Posterior cingulate gyrus (tissue), 11 donors: ENCODE measurements at places on chromosomes 12 and 14.

DNA sequence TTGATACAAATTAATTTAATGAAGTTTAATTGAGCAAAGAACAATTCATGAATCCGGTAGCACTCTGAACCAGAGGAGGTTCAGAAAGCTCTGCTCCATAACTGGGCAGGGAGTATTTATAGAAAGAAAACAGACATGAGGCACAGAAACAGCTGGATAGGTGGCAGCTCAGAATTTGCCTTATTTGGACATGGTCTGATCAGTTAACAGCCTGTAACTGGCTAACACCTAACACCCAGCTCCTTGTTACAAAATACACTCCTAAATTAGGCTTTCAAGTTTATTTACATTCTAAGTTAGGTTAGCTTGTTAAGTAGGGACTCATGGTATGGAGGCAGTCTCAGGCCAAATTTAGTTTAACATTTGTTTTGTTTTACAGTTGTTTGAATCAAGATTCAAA is 67.8 kb upstream of the TMCC3 start:
- no peak for DNase-seq

- peak; percentile 57 for DNase-seq
These were observed 3.8 kb upstream of the SMARCC2 start for GRCh38 chr12:56193025-56193578.

- no peak for DNase-seq
These were observed 11.3 kb downstream of the ACACB start for GRCh38 chr12:109127533-109128242.

- DNase-seq: no peak
These were observed 126.0 kb downstream of the ZFP36L1 start for GRCh38 chr14:68666899-68667298.

- DNase-seq: no peak
These were observed 182.3 kb downstream of the TMEM132C start for GRCh38 chr12:128449146-128449894.

GRCh38 chr14:68427550-68427890 is 365.3 kb downstream of the ZFP36L1 start:
- DNase-seq: no peak

GRCh38 chr12:3432868-3433267 is 58.1 kb upstream of the PRMT8 start:
- no peak for DNase-seq

GRCh38 chr12:77222336-77222735 is 157.0 kb upstream of the E2F7 start:
- no peak for DNase-seq

GRCh38 chr14:39302124-39302810 is 68.6 kb downstream of the MIA2 start:
- DNase-seq: no peak

GRCh38 chr12:30180602-30181001 is 396.9 kb upstream of the TMTC1 start:
- no peak for DNase-seq

DNA sequence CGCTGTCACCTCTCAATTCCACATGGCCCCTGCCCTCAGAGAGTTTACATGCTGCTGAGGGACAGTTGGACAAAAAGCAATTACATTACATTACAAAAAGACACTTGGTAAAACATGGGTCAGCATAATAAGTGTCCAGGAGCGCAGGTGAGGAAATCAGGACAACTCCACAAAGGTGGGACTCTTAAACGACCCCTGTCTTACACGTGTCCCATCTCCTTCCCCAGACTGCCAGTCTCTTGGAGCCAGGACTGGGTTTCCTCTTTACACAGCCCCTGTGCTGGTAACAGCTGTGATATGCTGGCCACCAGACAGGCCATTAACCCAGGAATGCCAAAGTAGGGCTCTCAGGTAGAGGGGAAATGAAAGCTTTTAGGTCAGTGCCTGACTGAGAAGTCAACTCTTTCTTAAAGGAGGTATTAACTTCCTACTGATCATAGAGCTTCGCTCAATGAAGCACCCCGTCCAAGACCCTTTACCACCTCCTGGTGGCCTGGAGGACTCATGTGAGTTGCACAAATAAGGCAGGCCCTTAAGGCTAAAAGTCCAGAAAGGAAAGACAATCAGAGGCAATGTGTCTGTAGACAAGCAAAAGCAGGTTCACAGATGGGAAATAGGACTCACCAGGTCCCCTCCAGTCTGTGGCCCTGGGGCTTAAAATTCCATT is 55.5 kb downstream of the ANO2 start:
- no peak for DNase-seq

- DNase-seq: peak; percentile 71
These were observed 947 bp downstream of the GAS2L3 start for GRCh38 chr12:100574187-100575074.

DNA sequence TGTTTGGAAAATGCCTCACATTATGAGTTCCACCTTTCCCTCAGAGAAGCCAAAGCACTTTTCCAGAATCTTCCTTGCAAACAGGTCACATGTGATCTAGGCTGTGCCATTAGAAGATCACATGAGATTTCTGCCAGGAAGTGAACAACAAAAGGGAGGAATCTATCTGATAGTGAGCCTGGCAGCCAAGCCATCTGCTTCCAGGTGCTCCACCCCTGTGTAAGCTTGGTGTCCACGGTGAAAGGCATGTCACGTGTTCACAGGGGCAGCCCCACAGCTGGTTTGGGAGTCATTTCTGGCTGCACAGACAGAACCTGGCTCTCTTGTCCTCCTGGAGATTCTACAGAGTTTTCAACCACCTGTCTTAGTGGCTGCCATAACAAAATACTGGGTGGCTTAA is 3.5 kb upstream of the KSR2 start:
- DNase-seq: no peak

- DNase-seq: peak; percentile 28
These were observed 636 bp downstream of the FBXO33 start for GRCh38 chr14:39431416-39432178.

DNA sequence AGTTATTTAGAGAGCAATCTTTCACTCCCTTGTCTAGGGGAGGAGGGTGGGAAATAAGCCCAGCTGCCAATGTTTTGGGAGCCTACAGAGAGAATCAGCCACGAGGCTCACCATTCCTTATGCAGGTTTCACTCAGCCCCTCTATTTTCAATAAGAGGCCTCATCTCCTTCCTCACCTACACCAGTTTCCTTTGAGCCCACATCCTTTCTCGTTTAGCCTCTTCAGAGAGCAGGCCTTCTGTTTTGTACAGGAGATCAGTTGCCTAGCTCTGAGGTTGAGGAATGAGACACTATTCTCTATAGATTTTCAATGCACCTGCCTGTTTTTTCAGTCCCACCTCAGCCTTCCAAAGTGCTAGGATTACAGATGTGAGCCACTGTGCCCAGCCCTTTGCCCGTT is 17.9 kb downstream of the SNAPC1 start:
- no peak for DNase-seq

GRCh38 chr14:31939934-31940333 is 137.2 kb upstream of the ARHGAP5 start:
- no peak for DNase-seq

DNA sequence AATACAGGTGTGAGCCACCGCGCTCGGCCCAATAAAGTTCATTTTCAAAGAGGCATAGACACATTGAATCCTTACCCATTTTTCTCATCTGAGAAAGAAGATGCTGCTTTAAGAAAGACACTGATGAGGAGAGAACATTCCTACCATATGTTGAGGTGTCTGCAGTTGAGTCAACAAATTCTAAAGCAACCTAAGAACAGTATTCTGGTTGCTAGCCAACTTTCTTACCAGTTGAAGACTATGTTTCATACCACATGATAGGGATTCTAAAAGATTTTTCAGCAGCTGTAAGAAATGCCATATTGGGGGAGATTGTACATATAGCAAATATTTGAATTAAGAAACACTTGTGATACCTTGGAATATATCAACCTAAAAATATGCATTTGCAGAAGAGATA is 160.1 kb downstream of the SRGAP1 start:
- DNase-seq: no peak

- DNase-seq: no peak
These were observed 358.9 kb downstream of the PAWR start for GRCh38 chr12:79331870-79332269.

DNA sequence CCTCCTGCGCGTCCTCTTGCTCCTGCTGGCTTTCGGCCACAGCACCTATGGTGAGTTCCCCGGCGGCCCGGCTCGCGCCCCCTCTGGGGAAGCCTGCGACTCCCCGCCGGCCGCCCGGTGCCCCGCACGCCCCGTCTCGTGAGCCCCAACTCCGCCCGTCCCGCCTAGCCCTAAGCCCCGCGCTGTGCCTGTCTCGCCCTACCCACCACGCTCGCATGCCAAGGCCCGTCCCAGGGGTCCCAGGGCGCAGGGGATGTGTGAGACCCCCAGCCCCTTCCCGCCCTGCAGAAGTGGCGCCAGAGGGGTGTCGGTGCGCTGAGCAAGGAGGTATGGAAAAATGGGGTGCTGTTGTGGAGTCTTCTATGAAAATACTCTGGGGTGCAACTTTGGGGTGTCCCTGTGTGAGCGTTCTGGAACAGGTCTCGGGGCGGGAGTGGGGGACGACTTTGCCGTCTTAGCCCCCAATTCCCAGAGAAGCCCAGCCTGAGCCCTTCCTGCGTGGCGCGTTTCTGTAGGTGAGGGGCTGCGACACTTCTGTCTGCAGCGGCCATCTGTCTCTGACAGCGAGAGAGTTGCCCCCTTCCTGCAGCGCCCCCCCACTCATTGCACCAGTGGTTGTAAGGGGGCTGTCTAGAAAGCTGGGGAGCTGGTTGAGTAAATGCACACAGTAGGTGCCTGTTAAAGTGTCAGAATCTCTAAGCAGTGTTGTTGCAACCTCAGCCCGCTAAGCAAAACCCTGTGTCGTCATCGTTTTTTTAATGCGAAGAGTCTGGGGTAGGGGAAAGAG is 587 bp downstream of the DLK1 start:
- DNase-seq: no peak

GRCh38 chr12:95185072-95185471 is 32.2 kb downstream of the FGD6 start:
- no peak for DNase-seq

DNA sequence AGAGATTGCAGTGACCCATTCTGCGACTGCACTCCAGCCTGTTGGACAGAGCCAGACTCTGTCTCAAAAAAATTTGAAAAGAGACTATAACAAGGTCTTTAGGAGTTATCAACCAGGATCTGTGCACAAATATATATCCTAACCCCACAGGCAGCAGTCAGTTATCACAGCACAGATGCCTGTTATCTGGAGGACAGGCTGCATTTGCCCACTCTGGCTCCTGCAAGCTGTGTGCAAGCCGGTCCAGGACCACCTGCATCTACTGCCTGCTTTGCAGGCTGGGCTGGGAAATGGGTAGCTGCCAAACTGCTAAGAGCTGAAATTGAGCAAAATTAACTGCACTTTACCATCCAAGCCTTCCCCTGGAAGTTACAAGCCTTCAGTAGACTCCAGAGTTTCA is 21.4 kb upstream of the RCOR1 start:
- no peak for DNase-seq

GRCh38 chr12:62839869-62840660 is 94.9 kb downstream of the PPM1H start:
- no peak for DNase-seq

DNA sequence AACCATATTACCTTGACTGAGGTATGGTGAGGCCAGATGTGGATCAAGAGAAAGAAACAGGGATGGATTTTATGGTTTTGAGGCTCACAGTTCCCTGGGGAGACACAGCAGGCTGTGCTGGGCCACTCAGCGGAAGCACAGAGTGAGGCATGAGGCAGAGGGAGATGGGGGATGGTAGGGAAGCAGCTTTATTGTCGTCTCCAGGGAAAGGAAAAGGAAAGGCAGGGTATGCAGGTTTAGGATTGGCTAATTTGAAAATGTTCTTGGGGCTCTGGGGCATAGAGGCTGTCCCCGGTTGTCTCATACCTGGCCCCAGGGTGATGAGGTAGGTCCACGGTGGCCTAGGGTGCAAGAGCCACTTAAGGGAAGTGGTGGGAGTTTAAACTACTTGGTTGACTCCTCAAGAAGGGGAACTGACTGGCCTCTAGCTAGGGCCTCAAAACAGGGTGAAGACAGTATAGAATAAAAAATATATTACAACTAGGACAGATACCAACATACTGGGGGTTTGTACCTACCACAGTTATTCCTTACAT is 322.8 kb downstream of the RGS6 start:
- no peak for DNase-seq

DNA sequence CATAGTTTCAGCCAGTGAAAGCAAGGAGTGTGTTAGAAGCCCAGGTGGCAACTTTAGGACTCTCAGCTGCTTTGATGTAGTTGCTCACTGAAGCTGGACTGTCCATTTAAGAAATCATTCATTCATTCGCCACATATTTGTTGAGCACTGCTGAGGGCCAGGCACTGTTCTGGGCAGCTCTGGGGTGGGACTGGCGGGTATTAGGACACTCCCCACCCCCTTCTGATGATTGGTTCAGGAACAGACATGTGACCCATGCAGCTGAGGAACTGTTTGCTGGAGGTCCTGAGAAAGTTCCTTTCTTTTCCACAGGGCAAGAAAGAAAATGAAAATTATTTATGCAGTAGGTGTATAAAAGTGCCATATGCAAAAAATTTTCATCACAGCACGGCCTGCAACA is 70.3 kb upstream of the CHST11 start:
- no peak for DNase-seq

DNA sequence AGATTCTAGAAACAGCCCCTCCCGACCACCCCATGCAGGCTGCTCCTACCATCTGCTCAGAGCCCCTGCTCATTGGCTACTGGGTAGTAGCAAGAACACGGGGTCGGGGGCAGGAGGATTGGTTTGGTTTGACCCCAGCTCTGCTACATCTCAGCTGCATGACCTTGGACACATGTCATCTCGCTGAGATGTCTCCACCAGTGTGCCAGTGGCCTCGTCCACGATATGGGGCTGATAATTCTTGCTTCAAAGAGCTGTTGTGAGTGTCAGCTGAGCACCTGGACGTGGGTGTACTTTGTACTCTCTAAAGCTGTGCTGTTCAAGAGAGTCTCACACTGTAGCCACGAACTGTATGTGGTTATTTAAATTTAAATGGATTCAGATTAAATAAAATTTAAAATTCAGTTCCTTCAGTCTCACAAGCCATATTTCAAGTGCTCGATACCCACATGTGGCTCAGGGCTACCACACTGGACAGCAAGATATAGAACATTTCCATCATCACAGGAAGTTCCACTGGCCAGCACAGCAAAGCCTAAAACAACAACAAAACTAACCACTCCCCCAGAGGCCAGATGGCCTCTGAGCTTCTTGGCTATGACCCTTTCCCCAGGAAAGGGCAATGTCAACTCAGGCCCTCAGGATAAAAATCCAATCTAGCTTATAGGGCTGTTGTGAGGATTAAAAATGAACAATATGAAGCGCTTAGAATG is 18.6 kb downstream of the LTBP2 start:
- DNase-seq: no peak

DNA sequence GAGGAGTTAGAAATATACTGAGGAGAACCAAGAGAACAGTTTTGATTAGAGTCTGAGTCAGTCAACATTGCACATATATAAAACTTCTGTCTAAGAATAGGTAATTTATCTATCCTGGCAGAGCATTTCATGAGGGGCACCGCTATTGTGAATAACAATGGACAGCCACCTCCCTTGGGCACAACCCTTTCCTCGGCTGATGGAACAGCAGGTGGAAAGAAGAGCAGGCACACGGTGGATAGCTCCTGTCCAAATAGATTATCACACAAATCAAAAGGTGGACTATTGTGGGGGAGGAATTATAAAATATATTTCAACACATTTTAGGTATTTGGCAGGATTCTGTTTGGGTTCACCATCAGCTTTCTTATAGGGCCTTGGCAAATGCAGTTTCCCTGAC is 84.0 kb upstream of the PTPRB start:
- no peak for DNase-seq
